ENCODE measurements at places on chromosomes 11 and 22. TPM values are rescaled to one million over a fixed set of nuclear protein-coding genes. Genes with fewer than 3 reads are reported as not detected.

- peak overlapping the region; percentile 67 for H3K27ac ChIP-seq
- H3K27me3 ChIP-seq: no peaks in the 10 kb centered on the region
- H3K36me3 ChIP-seq: no peaks in the 10 kb centered on the region
- peak overlapping the region; percentile 81 for H3K4me3 ChIP-seq
Observed at GRCh38 chr22:17085277-17086181, 729 bp downstream of the IL17RA start.

GRCh38 chr11:2381494-2382128 lies 4.5 kb downstream of the CD81 start:
- H3K36me3 ChIP-seq: no peaks in the 10 kb centered on the region
- no peaks in the 10 kb centered on the region for H3K27me3 ChIP-seq
- peak overlapping the region; percentile 89 for H3K27ac ChIP-seq
- H3K4me3 ChIP-seq: 0 out of 2 replicates have a peak overlapping the region, but pooled peaks have one; percentile 43

DNA sequence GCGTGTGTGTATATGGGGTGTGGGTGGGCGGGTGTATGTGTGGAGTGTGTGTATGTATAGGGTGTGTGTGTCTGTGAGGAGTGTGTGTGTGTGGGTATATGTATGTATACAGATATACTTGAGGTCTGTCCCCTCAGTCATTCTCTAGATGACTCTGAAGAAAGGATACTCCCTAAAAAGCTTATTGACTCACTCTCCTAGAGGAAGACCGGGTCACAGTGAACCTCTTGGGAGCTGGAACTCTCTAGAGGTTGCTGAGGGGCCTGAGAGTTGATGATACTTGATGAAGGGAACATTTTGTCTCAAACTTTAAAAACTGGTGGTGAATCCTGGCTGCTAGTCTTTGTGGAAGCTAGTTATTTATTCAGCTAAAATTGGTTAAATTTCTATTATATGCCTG lies 15.1 kb downstream of the STX3 start:
- no peaks in the 10 kb centered on the region for H3K27me3 ChIP-seq
- no peak overlapping the region for H3K27ac ChIP-seq
- no peaks in the 10 kb centered on the region for H3K4me1 ChIP-seq
- no peak overlapping the region for H3K4me3 ChIP-seq

Gene CHRM1
- not detected for total RNA-seq

Gene TSGA10IP
- not detected for total RNA-seq

Gene APOA4
- not detected for total RNA-seq

Gene HORMAD2
- not detected for total RNA-seq

DNA sequence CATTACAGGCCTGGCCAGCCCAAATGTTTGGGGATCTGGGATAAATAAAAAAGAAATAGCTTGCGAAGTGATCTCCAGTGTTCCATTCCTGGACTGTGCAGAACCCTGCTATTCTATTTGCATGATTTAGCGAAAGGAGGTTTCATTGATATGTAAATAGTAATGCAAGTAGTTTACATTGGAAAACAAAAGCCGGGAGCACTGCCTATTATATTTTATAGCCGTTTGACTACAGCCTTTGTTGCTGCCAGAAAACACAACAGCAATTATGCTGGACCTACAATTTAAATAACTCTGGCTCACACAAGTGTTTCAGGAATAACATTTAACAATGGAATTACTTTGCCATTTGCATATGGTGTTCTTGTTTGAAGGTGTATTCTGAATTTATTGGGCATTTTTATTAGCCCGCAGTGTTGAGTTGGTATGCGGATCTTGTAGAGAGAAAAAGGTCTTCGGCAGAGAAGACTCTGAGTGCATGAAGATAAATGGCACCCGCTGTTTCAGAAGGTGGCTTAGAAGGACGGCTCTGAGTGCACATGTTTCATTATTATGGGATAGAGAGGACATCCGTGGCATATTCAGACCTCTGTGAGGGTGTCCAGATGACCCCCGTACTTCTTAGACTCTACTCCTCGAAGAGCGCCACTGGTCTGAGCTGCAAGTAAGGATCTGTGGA lies 315.0 kb downstream of the BRD1 start:
- H3K27ac ChIP-seq: no peak overlapping the region
- H3K4me1 ChIP-seq: no peaks in the 10 kb centered on the region
- H3K4me3 ChIP-seq: no peak overlapping the region
- H3K27me3 ChIP-seq: no peaks in the 10 kb centered on the region
- DNase-seq: no peak
- H3K36me3 ChIP-seq: no peaks in the 10 kb centered on the region

GRCh38 chr11:4680341-4680740 lies 17.3 kb downstream of the OR51E2 start:
- no peaks in the 10 kb centered on the region for H3K4me1 ChIP-seq
- no peak for DNase-seq
- no peak overlapping the region for H3K4me3 ChIP-seq
- H3K27me3 ChIP-seq: no peaks in the 10 kb centered on the region

DNA sequence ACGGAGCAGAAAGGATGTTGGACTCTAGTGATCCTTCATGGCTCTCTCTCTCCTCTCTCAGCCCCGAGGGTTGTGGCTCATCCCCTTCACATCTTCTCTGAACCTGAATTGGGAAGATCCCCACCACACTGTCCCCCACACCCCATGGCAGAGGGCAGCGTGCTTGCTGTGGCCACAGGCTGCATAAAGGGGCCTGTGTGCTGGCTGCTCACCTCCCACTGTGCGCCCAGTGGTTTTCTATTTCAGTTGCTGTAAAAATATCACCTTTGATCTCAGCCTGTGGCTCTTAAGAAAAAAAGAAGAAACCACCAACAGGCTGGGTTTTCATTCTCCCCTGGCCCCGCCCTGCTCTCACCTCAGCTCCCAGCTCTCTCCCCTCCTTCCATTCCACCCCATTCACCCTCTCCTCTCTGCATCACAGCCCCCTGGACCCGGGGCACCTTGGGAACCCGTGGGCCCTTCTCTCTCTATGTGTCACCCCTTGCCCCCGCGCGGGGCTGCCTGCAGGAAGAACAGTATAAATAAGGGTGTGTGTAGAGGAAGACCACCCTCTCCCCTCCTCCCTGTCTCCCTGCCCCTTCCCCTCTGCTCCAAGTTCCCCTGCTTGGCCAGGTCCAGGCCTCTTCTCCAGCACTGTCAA lies 25.8 kb upstream of the WNT11 start:
- no peak overlapping the region for H3K4me3 ChIP-seq
- DNase-seq: no peak
- no peaks in the 10 kb centered on the region for H3K27me3 ChIP-seq
- H3K36me3 ChIP-seq: no peaks in the 10 kb centered on the region
- no peak overlapping the region for H3K27ac ChIP-seq
- 0 out of 2 replicates have a peak, but pooled peaks cover 7% of the 10 kb centered on the region for H3K4me1 ChIP-seq

DNA sequence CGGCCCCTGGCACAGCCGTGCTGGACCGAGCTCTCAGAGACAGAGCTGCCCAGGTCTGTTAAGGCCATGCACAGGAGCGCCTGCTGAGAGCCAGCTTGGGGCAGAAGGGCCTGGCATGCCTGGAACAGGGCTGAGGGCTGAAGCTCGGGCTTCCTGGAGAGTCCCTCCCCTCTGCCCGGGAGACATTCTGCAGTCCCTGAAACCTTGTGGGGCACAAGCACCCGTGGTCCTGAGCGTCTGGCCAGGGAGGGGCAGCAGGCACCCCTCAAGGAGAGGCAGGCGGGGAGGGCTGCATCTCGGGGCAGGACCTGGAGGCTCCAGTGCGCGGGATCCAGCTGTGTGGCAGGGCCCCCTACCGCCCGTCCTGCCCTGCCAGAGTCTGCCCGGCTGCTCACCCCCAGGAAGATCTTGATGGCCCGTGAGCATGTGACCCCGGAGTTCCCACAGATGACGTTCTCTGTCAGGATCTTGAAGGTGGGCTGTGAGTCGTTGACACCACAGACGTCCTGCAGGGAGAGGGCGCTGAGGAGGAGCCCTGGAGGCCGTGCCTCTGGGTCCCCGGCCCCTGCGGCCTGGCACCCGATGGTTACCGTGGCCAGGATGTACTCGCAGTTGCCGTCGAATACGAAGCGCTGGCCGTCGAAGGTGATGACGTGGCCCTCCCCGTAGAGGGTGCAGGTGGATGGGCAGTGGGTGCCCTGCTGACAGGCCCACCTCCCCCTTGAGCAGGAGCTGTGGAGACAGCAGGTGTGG lies 10.9 kb downstream of the MUC6 start:
- no peak overlapping the region for H3K4me3 ChIP-seq
- H3K4me1 ChIP-seq: no peaks in the 10 kb centered on the region
- peak; percentile 14 for DNase-seq

Gene CCDC116
- 0.54 TPM for total RNA-seq

GRCh38 chr22:43540529-43540923 lies 128.7 kb downstream of the MPPED1 start:
- no peaks in the 10 kb centered on the region for H3K27me3 ChIP-seq
- H3K4me1 ChIP-seq: no peaks in the 10 kb centered on the region
- H3K27ac ChIP-seq: no peak overlapping the region
- DNase-seq: no peak
- H3K4me3 ChIP-seq: no peak overlapping the region
- H3K36me3 ChIP-seq: no peaks in the 10 kb centered on the region

Gene IL10RA
- total RNA-seq: not detected

DNA sequence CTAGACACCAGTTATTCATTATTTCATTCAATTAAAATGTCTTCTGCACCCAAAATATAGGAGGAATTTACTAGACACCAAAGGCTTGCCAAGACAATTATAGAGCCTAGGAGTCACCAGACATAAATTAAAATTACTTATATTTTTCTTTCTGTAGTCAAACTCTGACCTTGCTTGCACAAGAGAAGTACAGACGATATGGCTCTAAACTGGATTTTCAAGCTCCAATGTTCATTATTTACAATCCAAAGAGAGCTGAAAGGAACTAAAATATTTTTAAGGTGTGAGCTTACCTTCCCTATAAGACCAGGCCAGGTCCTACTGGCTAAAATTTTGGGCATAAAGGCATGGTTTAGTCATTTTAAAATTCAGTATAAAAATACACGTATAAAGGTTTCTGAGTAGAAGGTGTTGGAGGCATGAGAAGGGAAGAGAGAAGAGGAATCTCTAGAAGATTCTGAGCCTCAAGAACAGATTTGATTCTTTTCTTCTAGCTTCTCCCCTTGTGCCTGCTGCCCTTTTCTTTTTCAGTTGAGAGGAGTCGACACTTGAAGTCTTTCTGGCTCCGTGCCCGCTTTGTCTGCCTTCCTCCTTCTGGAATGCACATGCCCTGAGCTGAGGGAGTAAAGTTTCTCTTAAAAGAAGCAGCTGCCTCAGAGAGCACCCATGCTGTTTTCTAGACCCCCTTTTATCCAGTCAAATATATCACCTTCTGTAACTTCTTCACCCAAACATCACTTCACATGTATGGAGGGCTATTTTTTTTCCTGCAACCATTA lies 13.5 kb downstream of the C11orf97 start:
- peak; percentile 81 for DNase-seq
- no peak overlapping the region for H3K4me3 ChIP-seq
- H3K36me3 ChIP-seq: no peaks in the 10 kb centered on the region
- no peaks in the 10 kb centered on the region for H3K27me3 ChIP-seq
- H3K27ac ChIP-seq: no peak overlapping the region
- H3K4me1 ChIP-seq: peaks cover 18% of the 10 kb centered on the region

- H3K27ac ChIP-seq: no peak overlapping the region
- no peak overlapping the region for H3K4me3 ChIP-seq
- H3K27me3 ChIP-seq: no peaks in the 10 kb centered on the region
Observed at GRCh38 chr22:46326066-46326680, 9.3 kb upstream of the TRMU start.

Gene CRYBB2
- total RNA-seq: not detected

GRCh38 chr22:26267856-26268255 lies 98.6 kb downstream of the SEZ6L start:
- DNase-seq: no peak
- no peaks in the 10 kb centered on the region for H3K36me3 ChIP-seq
- H3K27ac ChIP-seq: no peak overlapping the region
- no peaks in the 10 kb centered on the region for H3K4me1 ChIP-seq

- peaks cover 8% of the 10 kb centered on the region for H3K4me1 ChIP-seq
- no peak overlapping the region for H3K4me3 ChIP-seq
- DNase-seq: no peak
Observed at GRCh38 chr22:25666308-25666707, 75.7 kb upstream of the MYO18B start.

- no peaks in the 10 kb centered on the region for H3K27me3 ChIP-seq
- H3K4me1 ChIP-seq: peaks cover 6% of the 10 kb centered on the region
- H3K36me3 ChIP-seq: no peaks in the 10 kb centered on the region
- H3K4me3 ChIP-seq: peak overlapping the region; percentile 87
Observed at GRCh38 chr11:64306876-64307622, 1.7 kb downstream of the ESRRA start.

- H3K27ac ChIP-seq: no peak overlapping the region
- no peak overlapping the region for H3K4me3 ChIP-seq
- no peaks in the 10 kb centered on the region for H3K27me3 ChIP-seq
- H3K36me3 ChIP-seq: peaks cover 49% of the 10 kb centered on the region
Observed at GRCh38 chr22:24327832-24328231, 57.2 kb downstream of the SPECC1L start.

Gene FIBIN
- 45.3 TPM for total RNA-seq

Gene LRRC4C
- not detected for total RNA-seq

Gene TOM1
- total RNA-seq: 62.2 TPM

- DNase-seq: no peak
- H3K27me3 ChIP-seq: no peaks in the 10 kb centered on the region
- H3K4me1 ChIP-seq: peaks cover 12% of the 10 kb centered on the region
- H3K4me3 ChIP-seq: no peak overlapping the region
- H3K36me3 ChIP-seq: peaks cover 2% of the 10 kb centered on the region
Observed at GRCh38 chr11:19848219-19848618, 135.6 kb downstream of the NAV2 start.

GRCh38 chr11:78539506-78539905 lies 35.2 kb downstream of the NARS2 start:
- no peaks in the 10 kb centered on the region for H3K27me3 ChIP-seq
- no peak overlapping the region for H3K27ac ChIP-seq
- no peaks in the 10 kb centered on the region for H3K36me3 ChIP-seq

Gene NPAS4
- total RNA-seq: not detected

DNA sequence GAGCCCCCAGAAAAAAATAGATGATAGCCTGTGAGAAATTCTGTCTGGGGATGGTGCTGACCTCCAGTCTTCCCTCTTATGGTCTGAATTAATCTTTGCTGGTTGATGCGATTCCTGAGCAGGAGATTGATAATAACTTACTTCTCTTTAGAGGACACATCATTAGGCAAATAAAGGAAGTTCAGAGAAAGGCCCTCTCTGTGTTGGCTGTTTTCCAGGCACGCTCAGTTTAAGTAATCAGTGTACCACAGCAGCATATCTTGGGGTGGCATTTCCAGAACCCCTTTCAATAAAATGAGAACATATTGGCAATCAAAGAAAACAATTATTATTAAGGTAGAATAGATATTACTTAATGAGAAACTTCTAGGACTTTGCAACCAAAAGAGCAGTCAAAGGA lies 1129.3 kb upstream of the RAG2 start:
- H3K4me1 ChIP-seq: no peaks in the 10 kb centered on the region
- H3K27ac ChIP-seq: no peak overlapping the region
- DNase-seq: no peak
- H3K4me3 ChIP-seq: no peak overlapping the region
- H3K36me3 ChIP-seq: no peaks in the 10 kb centered on the region

Data from GM23248 (cell line).